ENCODE measurements at places on chromosomes 11 and 22.

GRCh38 chr11:129698212-129698611 lies 117.4 kb upstream of the TMEM45B start:
- DNase-seq: no peak

GRCh38 chr22:44068422-44069191 lies 44.5 kb downstream of the PARVB start:
- DNase-seq: peak; percentile 31

GRCh38 chr11:69582756-69583467 lies 58.0 kb upstream of the CCND1 start:
- no peak for DNase-seq

DNA sequence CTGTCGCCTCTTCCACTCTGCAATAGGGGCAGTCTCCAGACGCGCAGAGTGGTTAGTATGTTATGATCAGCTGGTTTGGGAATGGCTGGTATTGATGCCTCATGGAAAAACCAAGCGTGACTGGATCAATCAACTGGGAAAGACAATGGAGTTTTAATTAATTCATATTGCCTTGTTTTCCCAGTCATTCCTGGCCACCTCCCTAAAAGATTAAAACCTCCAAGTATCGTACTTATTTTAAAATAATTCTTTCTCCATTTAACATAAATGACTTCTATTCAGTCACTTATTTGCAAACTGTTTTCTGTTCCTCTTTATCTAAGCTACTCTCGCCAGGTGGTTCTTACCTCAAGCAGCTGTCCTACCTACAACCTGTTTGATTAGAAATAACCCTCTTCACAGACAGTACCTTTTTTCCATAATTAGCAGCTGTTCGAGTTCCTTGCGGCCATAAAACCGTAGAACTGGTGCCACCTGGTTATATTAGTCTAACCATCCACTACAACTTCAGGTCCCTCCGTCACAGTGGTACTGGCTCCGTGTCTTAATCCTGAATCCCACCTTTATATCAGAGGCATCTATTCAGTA lies 898 bp downstream of the ZNF215 start:
- peak; percentile 66 for DNase-seq

- no peak for DNase-seq
Measured at GRCh38 chr22:33715237-33715985, 204.9 kb downstream of the LARGE1 start.

- DNase-seq: no peak
Measured at GRCh38 chr11:86087256-86087655, 18.4 kb upstream of the PICALM start.

DNA sequence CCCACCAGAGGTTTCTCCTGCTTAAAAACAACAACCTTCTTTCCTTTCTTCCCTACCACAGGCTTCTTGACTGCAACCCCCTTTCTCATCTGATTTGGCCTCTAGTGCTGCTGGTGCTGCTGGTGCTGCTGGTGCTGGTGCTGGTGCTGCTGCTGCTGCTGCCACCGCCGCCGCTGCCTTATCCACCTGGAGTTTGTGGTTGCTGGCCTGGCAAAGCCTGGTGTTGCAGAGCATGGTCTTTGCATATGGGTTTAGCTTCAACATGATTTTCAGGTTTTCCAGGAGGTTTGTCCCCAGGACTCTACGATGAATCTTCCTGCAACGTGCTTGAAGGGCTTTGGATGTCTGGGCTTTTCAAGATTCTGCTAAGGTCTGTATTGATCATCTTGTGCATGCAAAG lies 49.7 kb downstream of the MRTFA start:
- DNase-seq: no peak

- no peak for DNase-seq
Measured at GRCh38 chr11:61905067-61905696, 12.2 kb downstream of the RAB3IL1 start.

GRCh38 chr22:46539169-46539568 lies 1.7 kb upstream of the CELSR1 start:
- DNase-seq: no peak

DNA sequence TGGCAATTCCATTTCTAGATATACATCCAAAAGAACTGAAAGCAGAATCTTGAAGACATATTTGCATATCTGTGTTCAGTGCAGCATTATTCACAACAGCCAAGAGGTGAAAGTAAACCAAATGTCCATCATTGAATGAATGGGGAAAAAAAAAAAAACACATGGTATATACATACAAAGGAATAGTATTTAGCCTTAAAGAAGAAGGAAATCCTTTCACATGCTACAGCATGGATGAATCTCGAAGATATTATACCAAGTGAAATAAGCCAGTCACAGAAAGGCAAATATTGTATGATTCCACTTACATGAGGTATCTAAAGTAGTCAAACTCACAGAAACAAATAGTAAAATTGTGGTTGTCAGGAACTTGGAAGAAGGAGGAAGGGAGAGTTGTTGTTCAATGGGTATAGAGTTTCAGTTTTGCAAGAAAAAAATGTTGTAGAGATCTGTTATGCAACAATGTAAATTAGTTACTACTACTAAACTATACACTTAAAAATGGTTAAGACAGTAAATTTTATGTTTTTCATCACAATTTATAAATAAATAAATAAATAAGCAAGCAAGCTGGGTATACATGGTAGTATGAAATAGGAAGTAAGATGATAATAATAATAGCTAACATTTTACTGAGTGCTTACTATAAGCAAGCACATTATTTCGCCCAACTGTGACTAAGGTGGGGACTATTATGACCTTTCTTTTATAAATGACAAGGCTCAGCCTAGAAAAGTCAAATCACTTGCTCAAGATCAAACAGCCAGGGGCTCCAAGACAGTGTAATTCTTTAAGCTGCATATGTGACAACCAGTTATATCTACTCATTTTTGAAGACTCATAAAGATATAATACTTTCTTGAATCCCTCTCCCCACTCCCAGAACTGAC lies 50.0 kb downstream of the FAM168A start:
- no peak for DNase-seq

- no peak for DNase-seq
Measured at GRCh38 chr11:115778928-115779650, 274.9 kb upstream of the CADM1 start.

DNA sequence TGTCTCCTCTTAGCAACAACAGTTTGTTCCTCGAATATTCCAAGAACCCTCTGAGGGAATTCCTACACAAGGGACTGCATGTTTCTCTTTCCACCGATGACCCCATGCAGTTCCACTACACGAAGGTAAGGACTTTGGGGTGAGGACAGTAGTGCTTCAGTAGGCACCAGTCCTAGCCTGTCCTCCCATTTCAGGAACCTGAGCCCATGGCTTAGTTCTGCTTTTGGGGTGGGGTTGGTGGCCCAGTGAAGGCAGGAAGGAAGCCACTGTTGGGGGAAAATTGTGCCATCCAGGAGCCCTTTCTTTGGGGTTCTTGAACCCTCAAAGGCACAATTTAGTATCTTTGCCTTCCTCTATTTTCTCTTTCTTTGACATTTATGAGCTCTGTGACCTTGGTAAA lies 38.2 kb downstream of the RNF141 start:
- no peak for DNase-seq

DNA sequence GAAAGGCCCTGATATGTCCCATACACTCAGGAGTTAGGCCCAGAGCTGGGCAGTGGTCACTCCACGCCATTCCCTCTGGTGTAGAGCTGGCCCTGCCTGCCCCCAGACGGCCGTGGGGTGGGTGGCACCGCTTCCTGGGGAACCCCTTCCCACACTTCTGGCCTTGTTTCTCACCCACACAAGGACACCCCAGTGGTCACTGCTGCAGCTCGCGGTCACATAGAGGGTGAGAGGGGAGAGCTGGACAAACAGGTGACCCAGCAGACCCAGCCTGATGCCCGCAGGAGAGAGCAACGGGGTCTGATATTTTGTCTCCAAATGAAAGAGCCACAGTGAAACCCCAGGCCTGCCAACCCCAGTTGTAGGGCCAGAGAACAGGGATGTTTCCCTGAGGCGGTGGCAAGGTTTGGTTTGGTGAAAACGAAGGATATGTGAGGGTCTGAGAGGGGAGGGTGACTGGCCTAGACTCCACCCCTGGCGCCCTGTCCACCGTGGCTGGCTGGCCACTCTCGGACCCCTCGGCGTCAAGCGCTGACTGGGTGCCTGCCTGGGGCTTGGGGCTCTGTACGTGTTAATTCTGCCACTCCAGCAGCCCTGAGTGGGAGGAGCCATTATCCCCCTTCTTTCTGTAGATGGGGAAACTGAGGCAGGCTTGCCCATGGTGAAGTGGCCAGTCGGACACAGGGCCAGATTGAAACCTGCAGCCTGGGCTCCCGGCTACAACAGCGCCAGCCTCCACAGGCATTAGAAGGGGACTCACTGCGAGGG lies 71.0 kb upstream of the PPARA start:
- no peak for DNase-seq

DNA sequence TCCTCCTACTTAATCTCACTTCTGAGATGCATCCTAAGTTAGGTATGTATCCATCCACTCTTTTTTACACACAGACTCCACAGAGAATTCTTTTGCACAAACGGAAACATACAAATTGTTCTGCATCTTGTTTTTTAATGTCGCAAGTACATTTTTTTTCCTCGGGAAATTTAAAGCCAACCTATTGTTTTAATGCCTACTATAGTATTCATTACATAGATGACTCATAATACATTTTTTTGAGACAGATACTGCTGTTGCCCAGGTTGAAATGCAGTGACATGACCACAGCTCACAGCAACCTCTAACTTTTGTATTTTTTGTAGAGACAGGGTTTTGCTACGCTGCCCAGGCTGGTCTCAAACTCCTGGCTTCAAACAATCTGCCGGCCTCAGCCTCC lies 90.8 kb upstream of the TMEM45B start:
- DNase-seq: no peak

- no peak for DNase-seq
Measured at GRCh38 chr11:64844330-64845128, at the start of gene CDC42BPG. Gene CDC42BPG, minus strand, starts transcription at chr11:64844653. Its CDS starts 84 bp downstream, at chr11:64844569.

DNA sequence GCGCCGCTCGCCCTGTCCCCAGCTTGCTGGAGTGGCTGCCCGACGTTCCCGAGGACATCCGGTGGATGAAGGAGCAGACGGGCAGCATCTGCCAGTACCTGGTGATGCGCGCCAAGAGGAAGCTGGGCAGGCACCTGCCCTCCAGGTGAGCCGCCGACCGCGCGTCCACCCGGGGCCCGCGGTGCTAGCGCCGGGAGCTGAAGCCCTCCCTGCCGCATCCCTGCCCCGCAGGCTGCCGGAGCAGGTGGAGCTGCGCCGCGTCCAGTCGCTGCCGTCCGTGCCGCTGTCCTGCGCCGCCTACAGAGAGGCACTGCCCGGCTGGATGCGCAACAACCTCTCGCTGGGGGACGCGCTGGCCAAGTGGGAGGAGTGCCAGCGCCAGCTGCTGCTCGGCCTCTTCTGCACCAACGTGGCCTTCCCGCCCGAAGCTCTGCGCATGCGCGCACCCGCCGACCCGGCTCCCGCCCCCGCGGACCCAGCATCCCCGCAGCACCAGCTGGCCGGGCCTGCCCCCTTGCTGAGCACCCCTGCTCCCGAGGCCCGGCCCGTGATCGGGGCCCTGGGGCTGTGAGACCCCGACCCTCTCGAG lies 3.3 kb upstream of the CRACR2B start:
- no peak for DNase-seq

DNA sequence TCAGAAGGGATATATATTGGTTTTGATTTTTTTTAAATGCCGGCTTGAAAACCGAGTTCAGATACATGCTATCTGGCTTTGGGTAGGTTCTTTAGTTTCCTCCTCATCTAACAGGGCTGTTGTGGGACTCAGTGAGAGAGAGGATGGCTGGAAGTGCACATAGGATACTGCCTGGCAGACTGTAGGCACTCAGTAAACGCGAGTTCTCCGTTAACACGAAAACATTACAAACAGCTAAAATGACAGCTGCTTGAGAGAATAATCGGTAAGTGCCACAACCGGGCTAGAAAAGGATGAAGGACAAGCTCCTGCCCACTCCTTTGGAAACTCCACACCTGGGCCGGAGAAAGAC lies 369 bp downstream of the XRRA1 start:
- DNase-seq: no peak
